ENCODE measurements at places on chromosomes 7 and 10.
A peak's percentile ranks its signal among the peaks of the same experiment; 100 is the strongest.

DNA sequence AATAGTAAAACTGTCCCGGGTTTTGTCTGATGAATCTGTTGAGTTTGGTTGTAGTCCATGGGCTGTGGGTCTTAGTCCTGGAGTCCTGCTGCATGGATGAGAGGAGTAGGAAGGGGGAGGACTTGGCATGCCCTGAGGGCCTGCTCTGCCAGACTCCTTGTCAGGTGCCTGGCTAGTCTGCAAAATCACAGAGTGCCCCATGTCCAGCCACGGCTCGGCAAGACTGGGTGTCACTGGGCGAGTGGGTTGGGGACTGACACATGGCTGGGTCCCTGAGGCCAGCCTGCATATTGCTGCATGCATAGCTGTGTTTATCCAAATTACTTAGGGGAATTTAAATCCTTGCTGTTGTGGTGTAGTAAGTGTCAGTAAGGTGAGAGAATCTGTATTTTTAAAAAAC lies 9.7 kb downstream of the MINDY4 start:
- no peak for DNase-seq

- DNase-seq: no peak
Observed at GRCh38 chr10:17007418-17007770, 122.2 kb downstream of the CUBN start.

DNA sequence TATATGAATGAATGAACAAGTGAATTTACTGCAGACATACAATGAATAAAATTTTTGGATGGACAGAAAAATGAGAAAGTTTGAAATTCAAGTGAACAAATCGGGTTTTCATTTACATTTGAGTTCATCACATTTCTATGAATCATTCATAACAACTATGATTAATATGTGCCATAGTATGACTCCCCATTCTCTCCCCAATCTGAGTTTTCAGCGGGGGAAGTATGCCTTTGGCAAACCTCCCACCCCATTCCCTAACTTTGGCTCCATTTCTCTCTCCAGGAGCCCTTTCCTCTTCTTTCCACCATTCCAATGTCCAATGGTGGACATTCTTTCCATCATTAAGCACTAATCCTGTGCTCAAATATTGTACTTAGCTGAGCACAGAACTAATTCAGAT lies 96.8 kb upstream of the LSM8 start:
- DNase-seq: no peak

DNA sequence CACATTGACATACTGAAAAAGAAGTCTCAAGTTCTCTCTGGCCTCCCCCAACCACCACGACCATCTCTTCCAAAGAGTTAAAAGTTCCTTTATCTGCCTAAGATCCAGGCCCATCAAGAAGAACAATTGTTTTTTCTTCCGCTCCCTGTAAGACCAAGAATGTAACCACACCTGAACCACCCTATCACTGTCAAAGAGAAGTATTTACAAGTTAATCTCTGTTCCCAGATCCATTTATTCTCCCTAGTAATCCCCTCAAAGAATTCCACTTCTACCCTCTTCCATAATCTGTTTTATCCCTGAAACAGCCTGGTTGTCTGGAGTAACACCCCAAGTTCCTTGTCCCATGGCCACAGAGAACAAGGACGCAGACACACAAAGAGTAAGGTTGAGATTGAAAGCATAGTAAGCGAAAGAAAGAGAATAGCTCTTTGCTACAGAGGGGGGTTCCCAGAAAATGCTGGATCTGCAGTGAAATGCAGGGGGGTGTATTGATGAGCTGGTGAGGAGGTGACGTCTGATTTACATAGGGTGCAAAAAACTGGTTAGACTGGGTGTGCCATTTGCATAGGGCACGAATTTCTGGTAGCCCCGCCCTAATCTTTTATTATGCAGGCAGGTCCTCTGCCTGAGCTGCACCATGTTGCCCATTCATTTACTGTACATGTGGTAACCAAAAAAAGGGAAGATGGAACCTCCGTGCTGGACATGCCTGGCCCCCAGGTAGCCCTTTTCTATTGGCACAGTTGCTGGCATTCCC lies 122.0 kb downstream of the SKIDA1 start:
- no peak for DNase-seq

DNA sequence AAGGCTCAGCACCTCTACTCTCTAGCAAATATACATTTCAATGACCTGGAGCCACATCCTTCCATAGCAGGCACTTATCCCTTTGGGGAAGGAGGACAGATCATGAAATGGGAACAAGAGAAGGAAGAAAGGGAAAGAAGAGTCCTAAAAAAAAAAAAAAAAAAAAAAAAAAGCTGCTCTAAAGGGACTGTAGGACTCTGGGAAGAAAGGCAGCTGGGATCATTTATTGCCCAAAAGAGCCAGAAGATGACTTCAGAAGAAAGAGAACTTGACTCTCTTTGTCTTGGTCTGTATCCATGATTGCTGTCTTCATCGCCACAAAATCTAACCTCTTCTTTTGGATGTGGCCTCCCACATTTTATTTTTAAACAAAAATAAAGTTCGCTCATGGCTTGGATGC lies 203.6 kb upstream of the CELF2 start:
- DNase-seq: no peak

GRCh38 chr10:66148312-66148711 lies 777.5 kb upstream of the LRRTM3 start:
- DNase-seq: no peak

DNA sequence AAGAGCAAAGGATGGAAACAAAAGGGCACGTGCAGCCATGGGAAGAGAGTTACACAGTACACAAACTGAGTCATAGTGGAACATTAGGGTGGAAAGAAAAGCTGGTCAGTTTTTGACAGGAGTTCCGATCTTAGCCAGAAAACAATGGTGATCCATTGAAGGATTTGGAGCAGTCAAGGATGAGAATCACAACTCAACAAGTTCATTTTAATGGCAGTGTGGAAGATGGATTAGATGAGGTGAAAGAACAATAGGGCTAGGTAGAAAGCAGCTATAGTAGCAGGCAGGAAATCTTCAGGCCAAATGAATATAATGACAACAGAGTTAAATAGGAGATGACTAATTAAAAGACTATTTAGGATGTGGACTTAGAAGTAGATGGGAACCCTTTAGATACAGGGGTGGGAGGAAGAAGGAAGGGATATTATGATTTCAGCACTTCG lies 136.3 kb downstream of the DOCK4 start:
- DNase-seq: no peak

DNA sequence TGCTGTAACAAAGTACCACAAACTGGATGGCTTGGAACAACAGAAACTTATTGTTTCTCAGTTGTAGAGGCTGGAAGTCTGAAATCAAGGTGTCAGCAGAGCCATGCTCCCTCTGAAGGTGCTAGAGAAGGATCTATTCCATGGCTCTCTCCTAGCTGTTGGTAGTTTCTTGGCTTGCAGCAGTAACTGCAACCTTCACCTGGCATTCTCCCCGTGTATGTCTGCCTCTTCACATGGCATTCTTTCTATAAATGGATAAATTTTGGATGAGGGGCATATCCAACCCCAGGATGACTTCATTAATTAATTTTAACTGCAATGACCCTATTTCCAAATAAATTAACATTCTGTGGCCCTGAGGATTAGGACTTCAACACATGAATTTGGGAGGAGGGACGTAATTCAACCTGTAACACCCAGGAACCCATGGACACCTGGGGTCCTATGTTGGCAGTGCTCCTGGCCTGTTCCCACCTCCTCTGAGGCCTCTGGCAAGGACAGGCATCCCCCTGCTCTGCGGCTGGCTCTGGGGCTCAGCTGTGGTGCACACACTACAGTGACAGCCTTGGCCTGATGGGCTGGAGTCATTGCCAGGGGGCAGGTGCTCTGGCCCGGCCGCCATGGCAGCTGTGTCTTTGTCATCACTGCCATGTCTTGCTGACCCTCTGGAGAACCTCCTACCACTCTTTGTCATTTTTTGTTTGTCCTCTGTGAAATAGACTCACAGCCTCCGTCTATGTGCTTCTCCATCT lies 30.8 kb downstream of the LSMEM1 start:
- no peak for DNase-seq

DNA sequence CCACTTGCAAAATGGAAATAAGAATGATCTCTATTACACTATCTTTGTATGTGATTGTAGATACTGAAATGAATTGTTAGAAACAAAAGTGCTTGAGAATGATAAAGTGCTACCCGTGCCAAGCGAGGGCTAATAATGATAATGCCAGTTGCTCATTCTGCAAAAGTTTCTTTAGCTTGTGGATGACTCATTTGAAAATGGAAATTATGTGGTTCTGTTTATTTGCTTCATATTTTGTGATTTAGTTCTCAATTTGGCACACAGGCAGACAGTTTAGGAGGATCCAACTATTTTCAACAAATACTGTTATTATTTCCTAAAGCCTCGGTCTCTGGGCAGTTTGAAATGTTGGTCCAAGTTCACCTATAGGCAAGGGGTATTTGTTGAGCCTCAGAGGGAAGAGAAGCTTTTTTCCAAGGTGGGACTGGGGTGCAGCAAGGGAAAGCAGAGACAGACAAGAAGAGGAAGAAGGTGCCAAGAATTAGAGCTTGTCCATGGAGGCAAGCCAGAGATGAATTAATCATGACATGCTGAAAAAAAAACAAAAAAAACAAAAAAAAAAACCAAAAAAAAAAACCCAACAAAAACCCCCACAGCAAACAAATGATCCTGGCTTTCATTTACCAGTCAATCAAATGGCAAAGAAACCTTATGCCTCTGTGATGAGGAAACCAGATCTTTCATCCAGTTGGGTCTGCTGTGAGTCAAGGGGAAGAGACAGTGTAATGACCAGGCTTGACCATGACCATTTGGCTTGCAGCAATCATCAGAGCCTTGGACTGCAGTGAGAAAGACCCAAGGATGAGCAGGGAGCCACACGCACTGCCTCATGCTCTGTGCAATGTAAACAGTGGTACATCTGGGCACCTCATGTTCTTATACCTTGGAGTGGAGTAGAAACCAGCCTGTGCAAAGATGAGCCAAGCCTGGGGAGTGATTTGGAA lies 285.0 kb upstream of the HABP2 start:
- no peak for DNase-seq

DNA sequence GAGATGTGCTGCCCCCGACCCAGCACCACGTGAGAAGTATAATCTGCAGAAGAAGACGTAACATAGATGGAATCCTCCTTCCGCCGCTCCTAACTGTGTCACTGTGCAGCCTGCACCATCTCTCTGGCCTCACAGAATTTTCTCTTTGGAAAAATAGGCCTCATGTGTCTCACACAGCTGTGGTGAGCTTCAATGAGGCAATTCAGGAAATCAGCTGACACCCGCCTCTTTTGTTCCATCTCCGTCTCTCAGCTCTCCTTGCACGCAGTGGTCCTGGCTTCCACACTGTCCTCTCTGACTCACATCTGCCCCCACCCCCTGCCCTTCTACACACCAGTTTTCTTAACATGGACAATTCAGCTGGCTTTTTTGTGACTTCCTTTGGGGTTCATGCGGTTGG lies 7.2 kb downstream of the C10orf90 start:
- DNase-seq: no peak

DNA sequence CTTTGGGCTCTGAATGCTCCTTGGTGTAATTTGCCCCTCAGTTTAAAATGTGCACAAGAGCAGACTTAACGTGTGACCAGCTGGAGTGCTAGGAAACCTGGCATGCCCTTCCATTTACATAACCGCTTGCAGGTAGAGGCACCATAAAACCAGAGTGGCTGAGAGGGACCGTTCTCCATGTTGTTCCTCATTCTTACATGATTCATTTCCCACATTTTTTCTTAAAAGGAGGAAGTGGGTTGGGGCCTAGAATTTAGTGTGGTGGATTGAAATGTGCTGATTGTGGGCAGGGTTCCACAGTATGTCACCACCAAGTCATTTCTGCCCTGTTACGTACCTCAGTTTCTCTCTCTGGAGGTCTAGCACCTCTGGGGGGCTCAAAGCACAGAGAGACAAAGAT lies 375.8 kb upstream of the VSTM2A start:
- DNase-seq: no peak

DNA sequence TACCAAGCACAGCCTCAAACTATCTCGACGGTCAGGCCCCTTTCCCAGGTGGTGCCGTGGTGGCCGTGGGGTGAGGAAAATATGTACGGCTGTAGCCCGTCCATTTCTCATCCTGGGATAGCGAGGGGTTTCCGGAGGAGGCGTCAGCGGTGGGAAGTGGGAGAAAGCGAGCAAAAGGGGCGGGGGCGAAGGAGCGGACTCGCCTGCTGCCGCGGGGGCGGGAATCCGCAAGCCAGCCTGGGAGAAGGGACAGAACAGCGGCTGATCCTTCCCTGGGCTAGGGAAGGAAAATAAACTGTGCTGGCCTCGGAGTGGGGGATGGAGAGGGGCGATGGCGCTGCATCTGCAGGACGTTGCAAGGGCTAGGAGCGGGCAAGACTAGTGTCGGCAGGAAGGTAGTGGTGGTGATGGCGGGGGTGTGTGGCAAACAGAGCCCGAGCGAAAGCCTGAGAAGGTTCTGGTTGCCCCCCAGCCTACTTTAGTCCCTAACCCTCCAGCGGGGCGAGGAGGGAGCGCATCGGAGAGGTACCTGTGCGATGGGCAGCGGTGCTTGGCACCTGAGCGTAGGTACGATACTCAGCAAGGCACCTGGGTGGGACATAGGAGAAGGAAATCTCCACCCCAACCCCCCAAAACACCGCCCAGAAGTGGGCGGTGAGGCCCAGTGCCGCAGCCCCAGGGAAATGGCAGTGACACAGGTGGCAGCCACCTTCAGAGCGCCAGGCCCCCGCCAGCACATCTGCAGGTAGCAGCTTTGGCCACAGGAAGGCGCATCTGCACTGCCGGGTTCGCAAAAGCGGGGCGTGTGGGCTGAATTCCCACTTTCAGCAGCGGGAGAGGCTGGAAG lies 49.9 kb upstream of the STEAP1B start:
- DNase-seq: peak; percentile 46

DNA sequence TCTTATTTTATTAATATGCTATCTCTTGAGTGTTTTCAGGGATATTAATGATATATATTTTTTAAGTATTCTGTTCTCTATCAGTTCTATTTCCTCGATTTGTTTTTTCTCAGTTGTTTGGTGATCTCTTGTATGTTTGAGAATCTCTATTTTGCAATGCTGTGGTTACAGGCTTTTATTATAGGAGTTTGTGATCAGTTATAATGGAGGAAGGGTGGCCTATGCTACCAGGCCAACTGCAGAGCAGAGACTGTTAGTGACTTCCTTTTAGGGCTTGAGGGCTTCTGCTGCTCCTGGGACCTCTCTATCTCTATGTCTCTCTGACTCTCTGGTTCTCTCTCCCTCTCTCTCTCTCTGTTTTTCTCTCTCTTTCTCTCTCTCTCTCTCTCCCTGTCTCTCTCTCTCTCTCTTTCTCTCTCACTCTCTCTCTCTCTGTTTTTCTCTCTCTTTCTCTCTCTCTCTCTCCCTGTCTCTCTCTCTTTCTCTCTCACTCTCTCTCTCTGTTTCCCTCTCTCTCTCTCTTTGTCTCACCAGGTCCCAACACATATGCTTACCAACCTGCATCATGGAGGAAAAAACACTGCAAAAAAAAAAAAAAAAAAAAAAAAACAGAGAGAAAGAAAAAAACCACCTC lies 69.4 kb upstream of the CAV2 start:
- no peak for DNase-seq

GRCh38 chr10:31263903-31264302 lies 55.1 kb upstream of the ZEB1 start:
- DNase-seq: no peak

- no peak for DNase-seq
Observed at GRCh38 chr7:10767771-10768170, 205.9 kb upstream of the PHF14 start.
